Anterior cingulate cortex (tissue), 58 donors: ENCODE measurements at places on chromosomes 12 and 14.
A peak's percentile ranks its signal among the peaks of the same experiment; 100 is the strongest.

GRCh38 chr12:125544960-125545359 lies 479.7 kb downstream of the AACS start:
- no peak for DNase-seq

DNA sequence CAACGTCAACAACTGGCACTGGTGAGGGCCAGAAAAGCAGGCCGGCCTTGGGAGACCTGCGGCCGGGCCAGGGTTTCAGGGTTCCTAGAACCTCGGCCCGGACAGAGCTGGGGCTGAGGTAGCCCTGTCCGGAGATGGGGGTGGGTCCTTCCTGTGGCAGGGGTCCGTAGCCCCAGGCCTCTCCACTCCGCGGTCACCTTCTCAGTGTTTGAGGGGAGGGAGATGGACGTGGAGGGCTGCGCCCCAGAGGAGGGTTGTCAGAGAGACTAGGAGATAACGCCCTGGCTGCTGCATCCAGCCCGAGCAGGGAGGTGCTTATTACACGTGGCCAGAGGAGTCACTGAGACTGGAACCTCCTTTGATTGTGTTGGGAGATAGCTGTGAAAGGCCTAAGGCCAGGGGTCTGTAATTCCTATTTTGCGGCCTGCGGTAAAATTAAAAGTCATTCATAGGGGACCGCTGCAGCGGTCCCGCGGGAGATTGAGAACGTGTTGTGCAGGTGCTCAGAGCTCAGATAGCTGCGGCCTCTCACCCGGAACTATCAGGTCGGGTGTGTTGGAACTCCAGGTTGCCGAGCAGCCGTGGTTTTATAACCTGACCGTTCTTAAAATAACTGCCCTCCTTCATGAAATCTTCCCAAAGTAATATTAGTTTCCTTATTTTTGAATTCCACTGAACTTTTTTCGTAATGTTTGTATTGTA lies 507 bp downstream of the AHSA1 start:
- DNase-seq: no peak

GRCh38 chr12:164207-164606 lies 49.8 kb downstream of the SLC6A12 start:
- DNase-seq: no peak

DNA sequence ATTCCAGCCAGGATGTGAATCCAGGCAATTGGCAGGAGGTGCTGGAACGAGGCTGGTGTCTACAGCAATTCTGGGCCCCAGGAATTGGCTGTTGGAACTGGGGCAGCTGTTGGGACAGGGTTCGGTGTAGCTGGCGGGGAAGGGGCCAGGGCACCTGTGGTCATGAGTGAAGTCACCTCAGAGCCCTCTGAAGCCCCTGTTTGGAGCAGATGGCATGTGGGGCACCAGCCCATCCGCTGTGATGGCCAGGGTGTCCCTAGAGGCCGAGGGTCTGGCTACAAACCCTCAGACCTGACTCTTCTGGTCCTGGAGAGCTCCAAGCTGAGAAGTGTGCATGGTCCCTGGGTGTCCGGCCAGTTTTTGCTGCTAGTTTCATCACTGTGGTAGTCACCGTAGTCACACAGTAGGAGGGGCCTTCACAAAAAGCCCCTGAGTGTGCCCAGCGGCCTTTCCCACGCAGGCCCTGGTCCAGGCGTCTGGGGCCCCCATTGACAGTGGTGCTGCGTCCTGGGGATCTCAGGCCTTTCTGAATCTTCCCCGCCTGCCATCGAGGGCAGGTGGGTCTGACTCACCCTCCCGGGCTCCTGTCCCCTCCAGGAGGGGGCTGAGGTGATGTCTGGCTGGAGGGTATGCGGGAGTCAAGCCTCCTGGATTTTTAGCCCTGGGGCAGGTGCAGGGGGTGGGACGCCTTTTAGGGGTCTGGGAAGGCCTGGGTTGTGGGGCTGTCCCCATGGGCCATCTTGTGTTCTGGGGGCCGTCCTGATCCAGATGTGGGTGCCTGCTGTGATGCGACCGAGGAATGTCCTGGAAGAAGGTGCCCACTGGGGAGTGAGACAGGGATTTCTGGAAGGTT lies 368.0 kb downstream of the TMEM121 start:
- no peak for DNase-seq

- DNase-seq: no peak
Measured at GRCh38 chr14:54881761-54882401, 20.7 kb downstream of the GCH1 start.

GRCh38 chr12:118332511-118332910 lies 40.2 kb downstream of the TAOK3 start:
- no peak for DNase-seq

GRCh38 chr12:66119229-66119869 lies 11.2 kb downstream of the LLPH start:
- DNase-seq: no peak

DNA sequence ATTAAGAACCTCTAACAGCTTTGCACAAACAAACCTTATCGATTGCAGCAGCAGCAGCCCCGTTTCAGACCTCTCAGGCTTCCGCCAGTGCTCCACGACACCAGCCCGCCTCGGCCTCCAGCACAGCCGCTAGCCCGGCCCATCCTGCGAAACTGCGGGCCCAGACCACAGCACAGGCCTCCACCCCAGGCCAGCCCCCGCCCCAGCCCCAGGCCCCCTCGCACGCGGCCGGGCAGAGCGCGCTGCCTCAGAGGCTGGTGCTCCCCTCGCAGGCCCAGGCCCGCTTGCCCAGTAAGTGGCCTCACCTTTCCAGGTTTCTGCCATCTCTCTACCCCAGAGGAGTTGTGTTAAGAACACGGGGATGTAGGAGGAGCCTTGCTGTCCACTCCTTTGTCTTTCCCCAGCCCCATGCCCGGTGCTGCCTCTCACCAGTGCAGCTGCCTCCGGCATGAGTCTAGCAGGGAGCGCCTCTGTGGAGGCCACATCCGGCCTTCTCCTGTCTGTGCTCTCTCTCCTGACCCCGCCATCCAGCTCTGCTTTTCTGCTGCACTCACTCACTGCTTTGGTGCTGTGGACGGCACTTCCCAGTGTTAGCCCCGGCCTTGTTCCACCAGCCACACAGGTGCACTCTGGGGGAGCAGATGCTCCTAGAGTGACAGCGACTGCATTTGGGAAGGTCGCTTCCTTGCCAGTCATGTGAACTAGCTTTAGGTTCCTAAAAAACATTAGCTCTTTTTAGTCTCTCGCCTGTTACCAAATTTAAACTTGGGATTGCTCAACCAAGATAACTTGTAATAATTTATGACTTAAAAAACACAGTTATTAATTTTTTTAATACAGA lies 71.5 kb downstream of the EP400 start:
- DNase-seq: no peak

GRCh38 chr12:120677765-120678473 lies 9.0 kb upstream of the MLEC start:
- DNase-seq: no peak

- DNase-seq: no peak
Measured at GRCh38 chr14:94046696-94047250, 20.6 kb downstream of the OTUB2 start.

DNA sequence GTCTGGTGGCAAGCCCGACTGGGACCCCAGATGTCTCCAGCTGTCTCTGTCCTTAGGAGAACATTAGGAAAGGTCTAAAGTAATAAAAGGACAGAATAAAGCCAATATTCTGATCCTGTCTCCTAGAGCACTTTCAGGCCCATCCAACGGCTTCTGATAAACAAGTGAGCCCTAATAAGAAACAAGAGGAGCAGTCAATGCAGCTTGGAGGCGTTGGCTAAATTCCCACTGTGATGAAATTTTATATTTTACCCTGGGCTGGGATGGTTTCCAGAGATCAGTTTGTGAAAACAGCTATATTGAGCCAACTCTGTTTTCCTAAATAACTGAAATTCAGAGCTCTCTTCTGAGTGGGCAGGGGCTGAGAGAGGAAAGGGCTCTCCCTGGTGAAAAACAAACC lies 55.5 kb upstream of the SRRM4 start:
- DNase-seq: no peak

DNA sequence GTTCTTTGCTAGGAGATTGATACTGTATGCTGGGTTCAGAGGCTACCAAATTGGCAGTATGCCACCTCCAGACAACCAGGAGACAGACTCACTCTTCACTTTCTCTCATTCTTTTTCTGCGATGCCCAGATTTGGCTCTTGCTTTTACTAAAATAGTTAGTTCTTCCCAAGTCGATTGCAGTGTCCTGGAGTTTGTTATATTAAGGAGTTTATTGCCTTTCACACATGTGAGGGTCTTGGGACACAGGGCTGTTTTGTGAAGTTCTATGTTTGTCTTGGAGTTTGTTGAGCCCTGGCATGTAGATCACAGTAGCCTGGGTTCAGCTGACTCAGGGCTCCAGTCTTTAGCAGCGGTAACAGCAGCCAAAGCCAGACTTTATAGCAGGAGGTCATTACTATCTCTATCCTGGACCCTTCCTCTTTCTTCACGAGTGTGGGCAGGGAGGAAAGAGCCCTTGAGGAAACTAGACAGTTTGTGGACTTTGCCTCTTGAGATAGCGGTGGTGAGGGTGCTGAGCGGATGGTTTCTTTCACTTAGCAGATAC lies 1.6 kb downstream of the MLEC start:
- DNase-seq: no peak

DNA sequence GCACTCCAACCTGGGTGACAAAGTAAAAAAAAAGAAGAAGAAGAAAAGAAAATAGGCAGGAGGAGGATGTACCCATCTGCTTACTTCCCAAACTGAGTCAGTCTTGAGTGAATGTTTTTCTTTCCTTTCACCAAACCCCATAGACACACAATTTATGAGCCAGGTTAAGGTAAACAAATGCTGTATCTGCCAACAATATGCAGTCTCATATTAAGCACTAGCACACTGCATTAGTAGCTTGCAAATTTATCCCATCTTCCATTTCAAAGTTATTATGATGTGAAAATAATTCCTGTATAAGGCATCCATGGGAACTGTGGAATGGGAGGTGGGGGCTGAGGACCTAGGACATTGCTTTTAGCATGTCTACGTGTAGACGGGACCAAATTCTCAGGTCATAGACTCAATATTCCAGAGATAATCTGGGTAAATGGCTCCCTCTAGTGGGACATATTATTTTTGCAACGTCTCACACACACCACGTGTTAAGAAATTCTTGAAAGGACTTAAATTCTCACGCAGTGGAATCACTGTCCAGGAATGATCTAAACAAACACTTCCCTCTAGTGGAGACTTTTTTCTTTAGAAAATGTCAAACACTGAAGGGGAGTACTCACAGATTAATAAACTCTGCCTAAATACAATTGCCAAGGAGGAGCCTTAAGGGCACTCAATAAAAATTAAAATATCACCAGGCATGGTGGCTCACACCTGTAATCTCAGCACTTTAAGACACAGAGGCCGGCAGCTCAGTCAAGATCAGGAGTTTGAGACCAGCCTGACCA lies 17.1 kb upstream of the OR10P1 start:
- DNase-seq: peak; percentile 4

GRCh38 chr12:1034751-1035457 lies 43.9 kb downstream of the ERC1 start:
- no peak for DNase-seq

GRCh38 chr12:20578142-20578541 lies 117.0 kb upstream of the SLCO1C1 start:
- no peak for DNase-seq

GRCh38 chr12:105336411-105336810 lies 5.9 kb downstream of the C12orf75 start:
- no peak for DNase-seq

DNA sequence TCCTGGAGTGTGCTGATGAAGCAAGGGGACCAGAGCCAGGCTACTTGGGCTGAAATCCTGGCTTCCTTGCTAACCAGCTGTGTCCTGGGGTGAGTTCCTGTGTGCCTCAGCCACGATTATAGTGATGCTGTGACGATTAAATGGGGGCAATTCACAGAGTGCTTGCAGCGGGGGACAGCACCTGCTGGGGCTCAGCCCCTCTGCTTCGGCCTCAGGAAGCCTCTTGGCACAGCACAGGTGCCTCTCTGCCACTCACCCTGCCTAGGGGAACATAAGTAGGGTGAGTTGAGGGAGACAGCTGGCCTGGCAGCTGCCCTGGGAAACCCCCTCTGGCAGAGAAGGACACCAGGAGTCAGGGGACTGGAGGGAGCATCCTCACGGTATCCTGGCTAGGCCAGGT lies 9.4 kb downstream of the KRT80 start:
- no peak for DNase-seq

- DNase-seq: no peak
Measured at GRCh38 chr12:68883151-68883550, 49.8 kb downstream of the CPM start.
